ENCODE measurements at places on chromosomes 1 and 21.

GRCh38 chr1:201694608-201695335, 134.2 kb upstream of the IPO9 start:
- DNase-seq: no peak

GRCh38 chr1:87170931-87171598, 157.6 kb upstream of the LMO4 start:
- no peak for DNase-seq

GRCh38 chr1:175015243-175015642, 8.0 kb downstream of the MRPS14 start:
- no peak for DNase-seq

DNA sequence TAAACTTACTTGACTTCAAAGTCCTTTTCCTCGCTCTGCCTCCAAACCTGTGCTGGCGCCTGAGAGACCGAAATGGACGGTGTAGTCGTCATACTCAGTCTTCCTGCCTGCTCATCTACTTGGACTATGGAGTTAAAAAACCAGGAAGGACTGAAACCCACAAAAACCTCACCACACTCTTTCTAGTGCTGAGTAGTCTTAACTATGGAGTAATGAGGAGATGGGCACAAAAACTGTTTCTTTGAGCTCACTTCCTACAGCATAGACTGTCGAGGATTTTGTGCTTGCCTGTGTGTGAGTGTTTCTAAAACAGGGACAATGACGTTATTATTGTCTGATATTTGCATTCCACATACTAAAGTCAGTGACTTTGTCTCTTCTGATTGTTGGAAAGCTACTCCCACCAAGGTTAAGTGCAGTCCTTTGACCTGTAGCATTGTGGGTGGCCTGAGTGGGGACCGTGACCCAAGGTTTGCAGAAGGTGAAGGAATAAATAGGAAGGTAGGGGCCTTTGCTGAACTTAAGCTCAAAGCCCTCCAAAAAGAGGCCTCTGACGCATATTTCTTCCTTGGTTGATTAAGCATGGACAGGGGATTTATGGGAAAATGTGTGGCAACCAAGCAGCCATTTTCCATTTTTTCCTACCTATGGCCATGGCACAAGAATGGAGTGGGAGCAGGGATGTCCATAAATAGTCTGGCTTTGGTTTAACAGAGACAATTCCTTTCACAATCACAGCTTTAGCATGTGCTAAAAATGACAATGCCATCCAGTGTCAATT, 109.6 kb downstream of the ZBTB18 start:
- no peak for DNase-seq

DNA sequence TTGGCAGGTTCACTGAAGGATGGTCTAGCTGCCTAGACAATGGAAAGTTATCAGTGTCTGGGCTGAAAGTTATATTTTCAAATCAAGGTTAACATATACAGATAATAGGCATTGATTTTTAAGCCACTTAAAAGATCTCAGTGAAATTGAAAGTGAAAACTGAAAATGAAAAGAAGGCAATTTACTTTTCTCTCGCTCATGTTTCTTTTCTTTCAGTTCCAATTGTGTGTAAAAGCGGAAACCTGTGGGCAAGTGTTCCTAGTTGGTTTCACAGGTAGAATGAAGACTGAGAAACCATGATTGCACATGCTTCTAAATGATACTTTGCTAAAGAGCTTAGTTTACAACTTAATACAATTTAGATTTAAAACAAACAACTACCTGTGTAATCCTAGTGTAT, 383.7 kb downstream of the ZP4 start:
- no peak for DNase-seq

DNA sequence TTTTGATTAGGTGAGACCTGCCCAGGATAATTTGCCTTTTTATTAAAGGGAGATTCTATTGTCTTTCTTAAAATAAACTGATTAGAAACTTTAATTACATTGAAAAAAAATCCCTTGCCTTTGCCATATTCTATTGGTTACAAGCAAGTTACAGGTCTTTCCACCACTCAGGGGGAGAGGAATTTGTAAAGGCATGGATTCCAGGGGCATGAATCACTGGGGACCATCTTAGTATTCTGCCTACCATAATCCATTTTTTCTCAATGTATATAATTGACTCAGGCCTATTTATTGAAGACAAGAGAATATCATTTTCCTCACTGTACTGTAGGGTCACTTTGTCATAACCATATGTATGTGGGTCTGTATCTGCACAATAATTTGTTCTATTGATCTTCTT, 124.3 kb upstream of the PDE4B start:
- no peak for DNase-seq

- DNase-seq: no peak
Observed at GRCh38 chr1:216849146-216849545, 125.9 kb upstream of the ESRRG start.

DNA sequence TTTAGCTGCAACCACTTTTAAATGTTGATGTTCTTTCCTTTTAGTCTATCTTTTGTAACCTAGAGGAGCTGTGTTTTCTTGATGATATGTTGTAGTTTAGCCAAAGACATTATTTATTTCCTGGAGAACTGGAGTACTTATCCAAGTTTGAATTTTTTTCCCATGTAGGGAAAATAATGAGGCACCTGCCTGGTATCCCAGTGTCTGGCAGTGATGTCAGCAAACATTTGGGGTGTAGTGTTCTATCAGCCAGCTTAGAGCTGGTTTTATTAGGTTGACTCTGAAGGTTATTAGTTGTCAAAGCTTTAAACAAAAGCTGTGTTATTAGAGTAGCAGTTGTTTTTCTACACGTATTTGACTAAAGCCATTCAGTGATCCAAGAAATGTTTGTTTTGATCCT, 3.2 kb downstream of the CTPS1 start:
- no peak for DNase-seq

DNA sequence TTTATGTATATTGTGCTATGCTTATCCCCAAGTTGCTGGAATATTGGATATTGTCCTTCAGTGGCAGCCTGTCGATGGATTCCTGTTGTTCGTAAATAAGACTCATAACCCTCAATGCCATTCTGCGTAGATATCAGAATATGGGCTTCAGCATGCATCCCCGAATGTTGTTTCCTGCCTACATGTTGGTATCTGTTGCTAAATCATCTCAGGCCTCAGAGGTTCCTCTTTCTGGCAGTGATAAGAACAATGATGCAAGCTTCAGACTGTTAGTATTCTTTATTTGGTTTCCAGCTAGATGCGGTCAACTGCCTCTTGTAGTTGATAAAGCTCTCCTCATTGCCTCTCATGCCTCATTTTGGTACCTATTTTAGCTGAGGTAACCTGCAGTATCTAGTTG, 2082.6 kb downstream of the MRPL39 start:
- no peak for DNase-seq

DNA sequence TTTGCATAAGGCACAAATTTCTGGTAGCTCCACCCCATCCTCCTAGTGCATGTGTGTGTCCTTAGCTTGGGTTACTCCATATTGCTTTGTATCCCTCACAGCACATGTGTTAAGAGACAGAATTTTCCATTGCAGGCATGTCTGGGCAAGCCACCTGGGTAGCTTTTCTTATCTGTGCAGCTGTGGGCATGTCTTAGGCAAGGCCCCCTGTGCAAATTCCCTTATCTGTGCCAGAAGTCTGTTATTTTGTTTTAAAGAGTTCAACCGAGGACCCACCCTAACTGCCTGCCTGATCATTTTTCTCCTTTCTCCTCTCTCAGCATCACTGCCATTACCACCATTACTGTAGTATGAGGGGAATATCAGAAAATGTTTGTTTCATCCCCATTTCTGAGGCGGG, 131.9 kb downstream of the CYYR1 start:
- DNase-seq: no peak

GRCh38 chr1:200934676-200935245, 40.1 kb downstream of the INAVA start:
- no peak for DNase-seq

GRCh38 chr21:39084073-39084472, 99.2 kb downstream of the PSMG1 start:
- DNase-seq: no peak

- DNase-seq: no peak
Observed at GRCh38 chr1:232923739-232924386, 26.5 kb upstream of the NTPCR start.

DNA sequence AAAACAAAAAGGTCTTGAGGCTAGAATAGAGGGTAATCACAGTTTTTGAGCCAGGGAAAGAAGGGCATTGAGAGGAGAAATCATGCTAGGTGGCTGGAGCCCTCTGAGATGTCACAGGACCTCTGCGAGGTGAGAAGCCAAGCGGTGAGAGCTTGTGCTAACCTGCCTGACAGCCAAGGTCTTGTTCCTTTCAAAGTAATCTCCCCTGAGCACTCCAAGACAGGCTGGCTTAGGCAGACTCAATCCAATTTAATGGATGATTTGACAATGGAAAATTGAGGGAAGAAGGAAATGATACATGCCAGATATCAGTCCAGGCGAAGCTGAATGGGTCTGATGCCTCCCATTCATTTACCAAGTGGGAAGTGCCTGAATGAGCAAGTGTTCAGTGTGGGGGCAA, 311.9 kb upstream of the PTBP2 start:
- no peak for DNase-seq

- DNase-seq: no peak
Observed at GRCh38 chr1:29753771-29754572, 517.6 kb downstream of the PTPRU start.

DNA sequence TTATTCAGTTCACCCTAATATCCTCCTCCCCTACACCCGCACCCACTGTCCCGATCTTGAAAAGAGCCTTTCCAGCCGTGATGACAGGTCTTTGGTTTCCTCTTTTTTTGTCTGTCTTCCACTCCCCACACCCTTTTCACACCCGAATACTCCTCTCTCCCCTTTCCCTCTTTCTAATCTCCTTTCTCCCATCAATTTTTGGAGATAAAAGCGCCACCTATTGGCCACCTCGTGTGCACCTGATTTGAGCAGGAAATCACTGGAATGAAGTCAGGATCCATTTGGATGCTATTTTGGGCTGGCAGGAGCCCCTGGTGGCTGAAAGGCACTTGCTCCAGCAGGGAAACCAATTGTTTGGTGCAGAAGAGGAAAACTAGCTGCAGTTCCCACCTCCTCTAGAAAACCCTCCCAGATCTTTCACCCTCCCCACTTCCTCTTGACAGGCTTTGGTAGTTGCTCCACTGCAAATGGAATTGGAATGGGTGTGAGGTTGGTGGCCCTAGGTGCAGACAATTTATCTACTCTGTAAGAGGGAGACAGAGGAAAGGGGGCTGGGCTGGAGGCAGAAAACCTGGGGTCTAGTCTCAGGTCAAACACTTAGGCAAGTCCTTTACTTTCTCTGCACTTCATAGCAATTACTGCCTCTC, 8.4 kb downstream of the FOXE3 start:
- DNase-seq: no peak

DNA sequence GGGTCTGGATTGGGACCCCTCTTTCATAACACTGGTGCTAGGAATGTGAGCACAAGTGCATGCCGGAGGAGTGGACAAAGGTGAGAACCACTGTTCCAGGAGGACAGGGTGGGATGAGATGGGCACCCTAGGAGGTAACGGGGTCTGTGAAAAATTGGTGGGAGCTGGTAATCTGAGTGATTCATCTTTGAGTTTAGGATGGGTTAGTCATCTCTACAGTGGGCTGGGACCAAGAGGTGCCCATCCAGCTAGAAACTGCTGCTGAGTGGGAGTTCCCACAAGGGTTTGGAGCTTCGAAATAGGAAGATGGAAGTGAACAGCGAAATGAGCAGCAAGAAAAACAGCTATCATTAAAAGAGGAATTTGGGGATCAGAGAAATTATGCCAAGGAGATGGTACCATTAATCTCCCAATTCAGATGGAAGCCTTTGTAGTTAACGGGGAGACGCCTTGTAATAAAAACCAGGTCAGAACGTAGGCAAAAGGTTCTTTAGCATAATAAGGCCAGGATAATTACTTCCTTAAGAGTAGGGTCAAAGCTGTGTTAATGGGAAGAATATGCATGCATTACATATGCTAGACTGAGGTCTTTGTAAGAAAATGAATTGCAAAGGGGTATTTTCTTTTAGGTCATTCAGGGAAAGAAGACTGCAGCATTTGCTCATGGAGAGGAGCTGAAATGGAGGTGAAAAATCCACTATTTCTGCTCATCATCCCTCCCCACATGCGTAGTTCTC, 55.5 kb downstream of the OLFML3 start:
- DNase-seq: no peak

Measured in bone marrow (tissue), 2 donors.